Myocyte (in vitro differentiated cells): ENCODE measurements at places on chromosomes 7 and 10. TPM values are rescaled to one million over a fixed set of nuclear protein-coding genes. Genes with fewer than 3 reads are reported as not detected.

The ATOH7 gene
- 0.21 and 1.0 TPM in 2 replicates for total RNA-seq

The EBLN1 gene
- not detected in 2 replicates for total RNA-seq

The LIPN gene
- total RNA-seq = not detected in 2 replicates

The ACHE gene
- total RNA-seq = 51.0 and 84.4 TPM in 2 replicates
